Activated naive CD4-positive, alpha-beta T cell (primary cell): ENCODE measurements at places on chromosomes 13 and 19.

- no peak for DNase-seq
Observed at GRCh38 chr13:52980695-52981094, 47.9 kb upstream of the OLFM4 start.

- DNase-seq, result no peak
Observed at GRCh38 chr19:372306-372890, 27.8 kb upstream of the MIER2 start.

GRCh38 chr13:26061947-26062346, 10.1 kb upstream of the SHISA2 start:
- no peak for DNase-seq

DNA sequence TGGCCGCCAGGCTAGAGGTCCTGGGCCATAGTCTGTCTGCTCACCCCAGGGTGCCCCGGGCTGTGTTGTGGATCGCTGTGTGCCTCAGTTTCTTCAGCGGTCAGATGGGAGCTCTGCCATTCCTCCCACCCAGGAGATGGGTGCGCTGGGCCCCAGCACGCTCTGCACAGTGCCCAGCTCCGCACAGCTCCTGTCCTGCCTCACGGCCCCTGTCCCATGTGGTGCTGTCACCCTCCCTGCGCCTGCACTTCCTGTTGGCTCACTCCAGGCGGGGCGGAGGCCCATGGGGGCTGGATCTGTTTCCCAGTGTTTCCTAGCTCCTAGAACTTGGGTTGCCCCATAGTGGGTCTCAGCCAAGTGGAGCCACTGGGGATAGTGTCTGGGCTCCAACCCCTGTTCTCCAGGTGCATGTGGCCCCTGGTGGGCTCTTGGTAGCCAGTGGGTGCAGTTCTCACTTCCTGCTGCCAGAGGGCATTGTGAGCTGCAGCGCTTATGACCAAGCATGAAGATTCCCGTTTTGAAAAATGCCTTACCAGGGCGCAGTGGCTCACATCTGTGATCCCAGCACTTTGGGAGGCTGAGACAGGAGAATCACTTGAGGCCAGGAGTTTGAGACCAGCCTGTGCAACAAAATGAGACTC, 69.8 kb downstream of the KDM4B start:
- DNase-seq, result no peak

GRCh38 chr13:100175078-100175802, 86.3 kb downstream of the PCCA start:
- DNase-seq, result no peak

- no peak for DNase-seq
Observed at GRCh38 chr19:41928754-41929535, 696 bp upstream of the ERFL start.

- no peak for DNase-seq
Observed at GRCh38 chr19:44741841-44742329, 6.6 kb upstream of the BCL3 start.

DNA sequence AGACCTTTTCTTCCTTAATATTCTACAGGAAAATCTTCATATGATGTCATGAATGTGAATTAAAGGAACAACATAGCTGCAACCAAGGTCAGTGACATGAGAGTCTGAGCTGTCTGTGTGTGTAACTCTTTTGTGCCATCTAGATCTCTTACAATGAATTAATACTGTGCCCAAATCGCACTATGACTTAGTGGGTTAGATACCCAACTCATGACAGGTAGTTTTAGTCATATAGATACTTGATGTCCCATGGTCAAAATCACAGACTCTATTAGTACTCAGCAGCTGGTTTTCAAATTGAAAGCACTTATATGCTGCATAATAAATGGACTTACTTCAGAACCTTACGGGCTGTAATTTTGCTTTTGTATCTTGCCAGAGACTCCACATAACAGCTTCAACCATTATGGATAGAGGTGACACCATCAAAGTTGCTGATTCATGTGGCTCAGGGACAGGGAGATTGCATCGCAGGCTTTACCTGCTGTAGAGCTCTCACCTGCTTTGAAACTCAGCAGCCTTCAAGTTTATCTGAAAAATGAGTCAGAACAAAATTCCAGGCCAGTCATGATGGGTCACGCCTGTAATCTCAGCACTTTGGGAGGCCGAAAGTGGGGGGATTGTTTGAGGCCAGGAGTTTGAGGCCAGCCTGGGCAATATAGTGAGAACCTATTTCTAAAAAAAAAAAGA, 12.3 kb upstream of the ZNF283 start:
- no peak for DNase-seq

DNA sequence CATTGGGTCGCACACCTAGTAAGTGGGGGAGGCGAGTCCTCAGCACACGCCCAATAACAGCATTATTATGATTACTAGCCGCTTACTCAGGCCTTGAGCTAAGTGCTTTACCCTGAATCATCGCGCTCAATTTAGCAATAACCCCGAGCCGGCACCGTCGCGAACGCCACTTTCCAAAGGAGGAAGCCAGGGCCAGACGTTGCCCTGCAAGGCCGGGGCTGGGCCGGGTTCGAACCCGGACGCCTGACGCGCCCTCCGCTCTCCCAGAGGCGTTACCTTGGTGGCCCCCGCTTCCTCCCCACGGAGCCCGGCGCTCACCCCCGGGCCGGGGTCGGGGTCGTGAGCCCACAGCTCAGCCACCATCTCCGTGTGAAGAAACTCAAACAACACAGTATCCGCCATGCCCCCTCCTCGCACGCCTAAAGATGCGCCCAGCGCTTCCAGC, at the start of gene TRAPPC6A:
TRAPPC6A (minus strand) TSS at position 421 of the 445 bp plus-strand sequence; CDS start at position 402, 19 bp downstream.
- DNase-seq, result peak; percentile 61

DNA sequence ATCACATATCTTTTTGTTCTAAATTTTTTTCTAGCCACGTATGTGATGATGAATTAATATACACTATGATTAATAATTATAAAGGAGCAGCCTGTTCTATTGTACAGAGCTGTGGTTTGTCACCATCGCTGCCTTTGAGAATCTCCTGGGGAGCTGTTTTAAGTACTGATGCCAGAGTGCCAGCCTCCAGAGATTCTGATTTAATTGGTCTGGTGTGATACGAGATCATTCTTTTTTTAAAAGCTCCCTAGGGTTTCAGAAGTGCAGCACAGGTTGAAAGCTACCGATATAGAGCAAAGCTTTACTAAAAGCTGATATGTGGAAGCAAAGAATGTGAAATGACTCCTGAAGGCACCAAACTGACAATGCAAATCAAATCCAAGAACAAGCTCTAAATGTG, 314.7 kb downstream of the ITGBL1 start:
- DNase-seq, result no peak

DNA sequence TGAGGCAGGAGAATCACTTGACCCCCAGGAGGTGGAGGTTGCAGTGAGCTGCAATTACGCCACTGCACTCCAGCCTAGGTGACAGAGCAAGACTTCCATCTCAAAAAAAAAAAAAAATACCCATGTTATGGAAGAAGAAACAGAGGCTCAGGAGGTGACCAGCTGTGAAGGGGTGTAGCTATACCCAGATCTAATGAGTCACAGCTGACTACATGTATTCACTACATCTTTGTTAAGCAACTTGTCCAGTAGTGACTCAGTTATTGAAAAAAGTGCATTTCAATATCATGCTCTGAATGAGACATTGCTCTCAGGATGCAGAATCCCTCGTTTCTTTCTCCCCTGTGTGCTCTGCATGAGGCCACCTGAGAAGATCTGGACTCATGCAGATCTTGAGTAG, 16.1 kb upstream of the SPART start:
- no peak for DNase-seq
